ENCODE measurements at places on chromosomes 1 and 21.

- DNase-seq = no peak
These were observed 1.1 kb downstream of the CRABP2 start for GRCh38 chr1:156704166-156704711.

- DNase-seq = no peak
These were observed 92.1 kb downstream of the MAB21L3 start for GRCh38 chr1:116203181-116203723.

DNA sequence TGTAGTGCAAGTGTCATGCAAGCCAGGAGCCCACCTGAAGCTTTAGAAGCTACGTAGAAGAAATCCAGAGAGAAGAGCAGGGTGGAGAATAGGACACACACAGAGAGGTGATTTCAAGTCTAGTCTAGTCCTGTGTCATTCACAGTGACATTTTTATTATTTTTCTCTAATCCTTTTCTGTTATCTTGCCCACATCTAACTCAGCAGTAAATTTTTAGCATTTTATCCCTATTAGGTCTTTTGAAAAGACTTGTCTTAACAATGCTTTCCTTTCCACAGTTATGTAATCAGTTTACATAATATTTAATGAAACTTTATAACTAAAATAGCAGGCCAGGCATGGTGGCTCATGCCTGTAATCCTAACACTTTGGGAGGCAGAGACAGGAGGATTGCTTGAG is 198.6 kb downstream of the ADGRL2 start:
- DNase-seq = no peak

DNA sequence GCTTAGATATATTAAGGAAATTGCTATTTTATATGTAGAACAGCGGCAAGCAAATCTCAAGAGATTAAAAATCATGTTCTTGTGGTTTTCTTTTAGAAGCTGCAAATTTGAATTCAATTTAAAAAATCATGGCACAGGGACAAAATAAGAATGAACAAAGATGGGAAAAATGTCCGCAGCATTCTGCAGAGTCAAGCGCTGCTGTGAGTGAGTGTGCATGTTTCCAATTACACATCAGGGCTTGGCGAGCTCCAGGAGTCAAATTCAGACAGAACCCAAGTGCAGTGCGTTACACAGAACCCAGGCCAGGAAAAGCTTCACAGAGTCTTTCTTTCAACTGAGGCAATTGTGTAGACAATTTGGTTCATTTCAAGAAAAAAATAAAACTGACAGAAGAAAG is 33.3 kb upstream of the ERG start:
- no peak for DNase-seq

DNA sequence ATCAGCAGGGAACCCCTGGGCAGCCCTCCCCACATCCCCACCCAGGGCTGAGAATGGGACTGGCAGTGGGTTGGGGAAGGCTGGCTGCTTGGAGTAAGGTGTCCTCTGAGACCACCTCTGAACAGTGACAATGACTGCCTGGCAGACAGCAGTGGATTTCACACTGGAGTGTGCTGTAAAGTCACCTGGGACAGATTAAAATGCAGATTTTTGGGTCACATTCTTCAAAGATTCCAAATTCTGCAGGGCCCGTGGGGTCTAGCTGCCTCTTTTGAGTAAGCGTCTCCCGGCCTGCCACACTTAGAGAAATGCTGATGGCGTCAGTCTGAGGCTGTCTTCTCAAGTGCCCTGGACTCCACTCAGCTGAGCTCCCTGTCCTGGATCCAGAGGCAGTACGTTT is 164.5 kb downstream of the GRIK3 start:
- DNase-seq = no peak

DNA sequence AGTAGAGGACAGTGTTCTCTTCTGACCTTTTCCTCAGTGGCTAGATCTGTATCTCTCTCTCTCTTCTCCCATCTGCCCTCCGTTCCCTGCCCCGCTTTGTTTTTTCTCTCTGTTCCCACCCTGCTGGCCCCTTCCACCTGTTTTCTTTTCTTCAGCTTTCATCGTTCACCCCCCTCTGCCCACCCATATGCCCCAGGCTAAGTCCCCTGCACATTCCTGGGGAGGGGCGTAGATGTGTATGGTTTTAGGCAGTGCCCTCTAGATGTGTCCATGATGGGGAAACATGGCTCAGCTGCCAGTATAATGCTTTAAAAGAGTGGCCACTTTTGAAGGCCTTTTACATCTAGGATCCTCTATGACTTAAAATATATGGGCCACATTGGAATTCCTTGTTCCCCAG is 13.6 kb downstream of the S100A11 start:
- DNase-seq = no peak

DNA sequence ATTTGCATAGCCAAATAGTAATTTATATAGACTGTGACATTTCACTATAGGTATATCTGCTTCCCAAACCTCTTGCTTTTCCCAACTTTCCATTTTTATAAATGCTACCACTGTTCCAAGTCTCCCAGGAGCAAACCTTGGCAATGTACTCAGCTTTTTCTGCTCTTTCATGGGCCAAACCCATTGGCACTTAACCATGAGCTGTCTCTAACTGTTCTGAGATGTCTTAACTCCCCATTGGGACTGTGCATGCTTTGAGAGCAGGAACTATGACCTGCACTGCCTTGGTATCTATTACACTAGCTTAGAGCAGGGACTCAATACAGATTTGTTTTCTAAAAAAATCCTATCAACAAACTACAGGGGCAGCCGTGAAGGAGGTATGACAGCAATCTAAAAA is 22.5 kb upstream of the KHDRBS1 start:
- DNase-seq = no peak

DNA sequence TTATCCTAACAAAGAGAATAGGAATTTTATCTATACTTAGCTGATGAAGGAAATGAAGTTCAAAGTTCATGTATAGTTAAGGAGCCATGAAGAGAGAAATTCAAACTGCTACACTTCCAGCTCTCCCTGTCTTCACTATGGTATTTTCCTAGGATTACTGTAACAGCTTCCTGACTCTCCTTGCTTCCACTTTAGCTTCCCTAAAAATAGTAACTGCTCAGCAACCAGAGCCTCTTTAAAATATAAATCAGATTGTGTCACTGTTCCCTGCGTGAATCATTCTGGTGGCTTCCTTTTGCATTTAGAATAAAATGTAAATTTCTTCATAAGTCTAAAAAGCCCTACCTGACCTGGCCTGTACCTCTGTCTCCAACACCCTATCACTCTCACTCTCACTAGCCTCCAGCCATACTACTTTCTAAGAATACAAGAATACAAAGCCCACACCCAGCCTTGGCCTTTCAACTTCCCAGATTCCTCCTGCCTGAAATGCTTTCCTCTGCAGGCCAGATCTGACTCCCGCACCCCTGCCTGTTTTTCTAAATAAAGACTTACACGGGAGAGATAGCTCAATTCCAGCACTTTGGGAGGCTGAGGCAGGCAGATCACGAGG is 30.5 kb downstream of the OR10J1 start:
- DNase-seq = no peak

- DNase-seq = no peak
These were observed 139.6 kb upstream of the WNT4 start for GRCh38 chr1:22282364-22282995.

- DNase-seq = no peak
These were observed 393.8 kb downstream of the NTNG1 start for GRCh38 chr1:107534632-107535031.

- no peak for DNase-seq
These were observed 30.7 kb downstream of the CLIC4 start for GRCh38 chr1:24775916-24776315.

DNA sequence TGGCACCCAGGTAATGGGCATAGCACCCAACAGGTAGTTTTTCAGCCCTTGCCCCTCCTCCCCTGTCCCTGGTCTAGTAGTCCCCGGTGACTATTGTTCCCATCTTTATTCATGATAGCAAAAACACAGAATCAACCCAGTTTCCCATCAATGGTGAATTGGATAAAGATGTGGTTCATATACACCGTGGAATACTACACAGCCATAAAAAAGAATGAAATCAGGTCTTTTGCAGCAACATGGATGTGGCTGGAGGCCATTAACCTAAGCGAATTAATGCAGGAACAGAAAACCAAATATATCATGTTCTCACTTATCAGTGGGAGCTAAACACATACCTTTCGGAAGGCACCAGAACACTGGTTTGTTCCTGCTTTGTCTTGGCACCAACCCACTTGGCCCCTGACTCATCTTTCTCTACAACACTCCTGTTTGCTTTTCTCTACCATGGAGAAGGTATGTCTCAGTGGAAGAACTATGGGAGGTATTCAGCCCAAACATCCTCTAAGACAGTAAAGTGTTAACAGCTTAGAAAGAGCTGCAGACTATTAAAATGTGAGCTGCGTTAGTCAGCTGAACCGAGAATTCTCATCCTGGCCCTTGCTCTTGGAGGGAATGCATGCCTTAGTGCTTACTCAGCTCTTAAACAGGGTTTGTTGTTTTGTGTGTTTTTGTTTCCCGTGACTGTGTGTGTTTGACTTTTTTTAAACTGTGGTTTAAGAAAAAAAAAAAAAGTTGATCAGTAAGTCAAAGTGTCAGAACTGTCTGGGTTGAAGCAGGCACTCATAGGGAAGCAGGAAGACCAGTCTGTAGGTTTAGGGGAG is 203.0 kb downstream of the TOMM20 start:
- no peak for DNase-seq

GRCh38 chr1:16442941-16443340 is 2.4 kb downstream of the NECAP2 start:
- DNase-seq = no peak

GRCh38 chr1:197951617-197952175 is 34.5 kb downstream of the LHX9 start:
- DNase-seq = no peak

GRCh38 chr1:161192476-161193465 is 6.1 kb downstream of the ADAMTS4 start:
- DNase-seq = peak; percentile 67

DNA sequence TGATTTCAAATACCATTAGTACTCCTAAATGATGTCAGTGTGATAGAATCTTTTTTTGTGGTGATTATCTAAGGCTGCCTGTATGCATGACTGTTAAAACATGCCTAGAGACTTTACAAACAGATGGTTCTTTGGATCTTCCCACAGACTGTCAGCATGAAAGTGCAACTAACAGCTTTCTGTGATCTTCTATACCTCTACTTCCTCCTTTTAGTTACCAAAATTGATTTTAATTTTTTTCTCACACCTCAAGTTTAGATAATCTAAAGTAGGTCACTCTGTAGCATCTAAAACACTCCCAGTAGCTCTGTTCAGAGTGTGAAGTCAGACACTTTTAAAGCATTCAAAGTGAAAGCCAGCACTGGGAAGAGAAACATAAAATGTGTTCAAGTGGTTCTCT is 534.5 kb downstream of the PTPRC start:
- DNase-seq = no peak

DNA sequence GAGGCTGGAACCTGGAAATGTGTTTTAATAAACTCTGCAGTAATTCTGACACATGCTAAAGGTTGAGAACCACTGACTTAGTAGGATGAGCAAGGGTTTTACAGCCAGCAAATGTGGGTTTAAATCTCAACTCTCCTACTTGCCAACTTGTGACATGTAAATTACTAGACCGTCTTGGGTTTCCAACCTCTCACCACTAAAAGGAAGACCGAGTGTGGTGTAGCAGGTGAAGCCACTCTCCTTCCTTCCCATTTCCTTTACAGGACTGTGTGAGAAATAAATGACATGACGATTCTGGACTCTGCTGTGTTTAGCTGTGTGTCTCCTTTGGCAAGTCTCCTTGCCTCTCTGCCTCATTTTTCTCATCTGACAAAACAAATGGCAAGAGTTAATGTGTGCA is 49.5 kb upstream of the DNAJC6 start:
- DNase-seq = no peak

DNA sequence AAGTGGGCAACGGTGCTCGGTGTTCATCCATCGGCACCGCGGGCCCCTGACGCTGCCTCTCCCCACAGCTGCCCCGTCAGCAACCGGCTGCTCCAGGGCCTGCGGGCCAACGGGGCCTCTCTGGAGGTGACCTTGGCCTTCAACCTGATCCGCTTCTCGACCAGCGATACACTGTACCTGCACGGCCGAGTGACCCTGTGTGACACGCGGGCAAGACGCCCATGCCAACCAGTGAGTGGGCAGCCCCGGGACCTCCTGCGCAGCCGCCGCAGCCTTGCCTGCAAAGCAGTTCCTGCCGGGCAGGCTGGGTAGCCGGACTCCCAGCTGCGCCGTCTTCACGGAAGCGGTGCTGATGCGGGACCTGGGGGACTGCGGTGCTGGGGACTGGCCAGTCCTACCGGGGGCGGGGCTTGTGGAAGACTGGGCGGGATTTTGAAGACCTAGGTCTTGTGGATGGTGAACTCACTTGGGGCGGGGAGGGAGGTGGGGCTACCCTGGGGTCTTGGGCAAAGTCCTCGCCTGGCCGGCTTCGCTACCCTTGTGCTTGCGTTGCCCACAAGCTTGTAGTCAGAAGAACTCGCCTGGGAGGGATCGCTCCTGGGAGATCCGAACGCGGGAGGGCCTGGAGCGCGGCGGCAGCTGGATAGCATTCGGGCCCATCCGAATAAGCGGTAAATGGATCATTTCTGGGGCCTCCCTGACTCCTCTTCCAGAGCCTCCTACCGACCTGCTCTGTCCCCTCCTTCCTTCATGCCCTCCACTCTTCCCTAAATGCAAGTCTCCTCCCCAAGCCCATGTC is 8.8 kb upstream of the CEP85 start:
- peak; percentile 65 for DNase-seq

DNA sequence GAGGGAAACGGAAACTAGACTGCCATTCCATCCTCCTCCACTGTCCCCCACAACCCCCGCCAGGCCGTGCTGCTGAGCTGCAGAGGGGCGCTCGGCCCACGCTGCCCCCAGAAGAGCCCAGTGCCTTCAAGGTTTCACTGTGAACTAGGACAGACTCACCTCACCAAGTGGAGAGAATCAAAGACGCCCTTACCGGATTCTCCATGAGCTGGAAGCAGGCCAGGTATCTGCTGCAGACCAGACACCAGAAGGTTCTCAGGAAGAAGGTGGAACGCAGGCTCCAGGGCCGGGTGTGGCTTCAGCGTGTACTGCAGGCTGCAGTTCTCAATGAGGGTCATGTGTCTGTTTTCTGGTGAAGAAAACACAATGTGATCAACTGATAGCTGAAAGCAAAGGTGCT is 30.6 kb downstream of the NPHP4 start:
- DNase-seq = no peak

DNA sequence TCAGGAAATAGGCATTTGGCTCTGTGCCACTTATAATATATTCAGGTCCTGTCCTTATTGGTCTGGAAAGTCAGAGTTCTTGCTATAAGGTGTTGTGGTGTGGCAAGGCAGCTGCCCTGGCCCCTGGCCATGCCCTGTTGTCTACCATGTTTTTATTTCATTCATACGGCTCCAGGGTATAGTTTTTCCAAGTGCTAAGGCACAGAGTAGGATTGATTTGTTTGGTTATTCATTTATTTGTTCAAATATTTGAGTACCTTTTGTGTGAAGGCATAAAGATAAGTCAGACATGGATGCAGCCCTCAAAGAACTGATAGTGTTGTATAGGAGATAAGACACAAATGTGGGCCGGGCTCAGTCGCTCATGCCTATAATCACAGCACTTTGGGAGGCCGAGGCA is 10.1 kb downstream of the ZBTB8B start:
- no peak for DNase-seq
